ENCODE measurements at places on chromosomes 12 and 14. TPM values are rescaled to one million over a fixed set of nuclear protein-coding genes. Genes with fewer than 3 reads are reported as not detected.

Gene CISTR
- total RNA-seq, result not detected

Gene REM2
- total RNA-seq, result under 0.01 TPM

Gene HOXC5
- total RNA-seq, result not detected

Gene GNPTAB
- total RNA-seq, result 23.5 TPM

Gene DLK1
- not detected for total RNA-seq

Gene GZMB
- total RNA-seq, result not detected

Gene TMEM132C
- not detected for total RNA-seq

Gene PTPRO
- not detected for total RNA-seq

Gene ATL1
- 0.40 TPM for total RNA-seq

Gene HPD
- not detected for total RNA-seq

Gene RHEBL1
- total RNA-seq, result 1.5 TPM

Gene PLBD1
- total RNA-seq, result 0.40 TPM

Data from lung microvascular endothelial cell (primary cell).